ENCODE measurements at places on chromosomes 5 and 9. TPM values are rescaled to one million over a fixed set of nuclear protein-coding genes. Genes with fewer than 3 reads are reported as not detected.

- DNase-seq = no peak
Observed at GRCh38 chr9:34343090-34343489, 13.7 kb downstream of the NUDT2 start.

GRCh38 chr5:34742061-34742460 is 85.9 kb downstream of the RAI14 start:
- DNase-seq = no peak

DNA sequence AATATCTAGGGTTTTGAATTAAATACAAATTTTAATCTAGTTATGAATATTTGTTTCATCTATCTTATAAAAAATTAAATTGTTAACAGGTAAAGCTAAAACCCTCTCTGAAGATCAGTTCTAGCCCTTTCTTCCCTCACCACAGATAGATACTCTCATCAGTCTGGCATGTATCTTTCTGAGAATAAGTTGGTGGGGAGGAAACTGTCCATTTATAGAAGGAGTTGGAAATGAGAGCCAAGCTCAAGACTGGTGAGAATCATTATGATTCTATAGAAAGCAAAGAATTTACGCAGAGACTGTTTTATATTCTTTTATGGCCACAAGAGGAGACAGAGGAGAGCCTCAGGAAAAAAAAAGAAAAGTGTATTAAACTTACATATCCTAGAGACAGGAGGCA is 59.0 kb downstream of the STARD4 start:
- DNase-seq = no peak

DNA sequence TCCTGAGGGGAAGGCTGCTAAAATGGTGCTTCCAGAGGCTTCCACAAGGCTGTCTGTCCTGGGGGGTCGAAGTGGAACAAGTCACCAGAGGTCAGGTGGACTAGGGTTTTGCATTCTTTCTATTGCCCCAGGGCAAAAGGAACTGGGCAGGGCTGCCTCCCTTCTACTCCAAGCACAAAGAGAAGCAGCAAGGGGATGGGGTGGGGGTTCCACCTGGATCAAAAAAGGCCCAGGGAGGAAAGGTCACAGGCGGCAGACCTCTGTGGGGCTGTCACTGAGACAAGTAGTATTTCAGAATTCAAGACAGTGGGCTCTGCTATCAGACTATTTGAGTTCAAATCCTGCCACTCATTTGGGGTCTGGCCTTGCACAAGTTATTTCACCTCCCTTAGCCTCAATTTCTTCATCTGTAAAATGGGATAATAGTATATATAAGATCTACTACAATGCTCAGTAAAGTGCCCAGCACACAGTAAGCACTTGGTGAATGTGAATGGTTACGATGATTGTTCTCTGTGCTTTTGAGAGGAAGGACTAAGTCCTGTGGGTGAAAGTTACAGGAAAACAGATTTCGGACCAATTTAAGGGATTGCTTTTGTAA is 1.9 kb upstream of the ARSI start:
- no peak for DNase-seq

Gene CDK7
- 27.1 TPM for total RNA-seq

Gene BASP1
- total RNA-seq = 316 TPM

Measured in activated B cell treated with CpG ODN at 0.5 μM for 24 hours (primary cell).